ENCODE measurements at places on chromosomes 6 and 20.

DNA sequence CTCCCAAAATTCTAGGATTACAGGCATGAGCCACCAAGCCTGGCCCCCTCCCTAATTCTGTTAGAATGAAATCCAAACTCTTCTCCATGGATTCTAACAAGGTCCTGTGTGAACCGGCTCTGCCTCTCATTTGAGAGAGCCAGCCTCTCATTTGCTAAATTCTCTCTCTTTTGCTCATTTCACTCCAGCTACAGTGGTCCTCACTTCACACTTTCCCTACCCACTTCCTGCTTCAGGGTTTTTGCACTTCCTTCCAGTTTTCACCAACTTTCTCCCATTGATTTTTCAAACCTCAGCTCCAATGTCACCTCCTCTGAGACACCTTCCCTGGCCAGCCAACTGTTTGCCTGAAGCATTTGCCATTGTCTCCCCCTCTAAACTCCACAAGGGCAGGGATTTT lies 5.1 kb downstream of the COX4I2 start:
- DNase-seq: no peak

DNA sequence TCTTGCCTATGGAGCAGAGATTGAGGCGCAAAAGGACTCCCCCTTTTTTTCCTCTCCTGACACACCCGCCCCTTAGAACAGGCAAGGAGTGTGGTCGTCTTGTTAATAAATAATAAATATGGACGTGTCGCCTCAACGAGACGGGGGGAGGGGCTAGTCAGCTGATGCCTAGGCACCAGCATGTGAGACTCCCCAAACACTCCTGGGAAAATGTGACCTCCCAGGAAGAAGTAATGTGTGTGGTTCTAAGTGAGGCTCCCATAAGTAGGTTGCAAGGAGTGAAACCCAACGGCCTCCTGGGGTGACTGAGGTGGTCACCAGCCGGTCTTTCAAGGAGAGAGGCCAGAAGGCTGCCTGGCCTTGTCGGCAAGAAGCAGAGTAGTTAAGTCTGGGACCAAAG lies 1.1 kb upstream of the FAXC start:
- no peak for DNase-seq

DNA sequence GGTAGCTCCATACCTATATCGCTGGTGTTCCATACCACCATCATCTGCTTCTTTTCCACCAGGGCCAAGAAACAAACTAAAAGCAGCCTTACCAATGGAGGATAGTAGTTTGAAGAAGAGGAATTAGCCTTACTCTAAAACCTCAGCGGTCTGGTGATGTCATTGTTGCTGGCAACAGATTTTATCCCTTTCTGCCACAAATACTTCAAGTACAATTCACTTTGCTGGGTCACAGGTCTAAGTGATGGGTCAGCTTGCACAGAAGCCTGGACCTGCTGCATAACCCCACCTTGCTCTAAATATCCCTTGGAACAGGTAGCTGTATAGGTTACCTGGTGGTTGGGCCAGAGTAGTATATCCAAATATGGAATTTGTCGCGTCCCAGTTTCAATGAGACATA lies 53.2 kb upstream of the THEMIS start:
- DNase-seq: no peak

GRCh38 chr6:156775717-156776116 lies 1.5 kb upstream of the ARID1B start:
- no peak for DNase-seq

DNA sequence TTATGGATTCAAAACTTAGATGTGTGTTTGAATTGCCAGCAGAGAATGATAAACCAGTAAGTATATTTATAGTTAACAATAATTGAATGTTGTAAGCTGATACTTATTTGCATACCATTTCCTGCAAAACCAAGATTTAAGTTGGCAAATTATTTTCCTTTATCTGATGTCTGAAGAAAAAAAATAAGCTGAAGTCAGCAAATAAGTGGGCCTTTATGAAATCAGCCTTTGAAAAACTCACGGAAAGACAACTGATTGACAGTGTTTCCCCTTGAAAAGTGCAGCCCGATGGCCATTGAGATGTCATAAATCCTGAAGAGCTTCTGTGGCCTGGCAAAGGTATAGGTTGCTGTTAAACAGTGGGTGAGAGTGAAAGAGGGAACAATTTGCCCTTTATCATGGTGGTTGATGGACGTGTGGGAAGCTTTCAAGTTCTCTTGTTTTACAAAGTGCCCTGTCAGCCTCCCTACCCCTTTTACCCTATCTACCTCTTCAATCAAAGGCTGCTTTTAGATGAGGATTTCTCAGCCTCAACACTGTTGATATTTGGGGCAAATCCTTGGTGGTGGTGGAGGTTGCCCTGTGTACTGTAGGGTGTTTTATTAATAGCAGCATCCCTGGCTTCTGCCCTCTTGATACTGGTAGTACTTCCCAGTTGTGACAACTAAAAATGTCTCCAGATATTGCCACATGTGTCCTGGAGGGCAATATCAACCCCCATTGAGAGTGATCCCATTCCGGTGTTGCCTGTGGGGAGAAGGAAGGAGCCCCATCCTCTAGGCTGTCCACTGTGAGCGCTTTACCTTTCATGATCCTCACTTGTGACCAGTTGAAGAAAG lies 50.2 kb downstream of the VAPB start:
- no peak for DNase-seq

DNA sequence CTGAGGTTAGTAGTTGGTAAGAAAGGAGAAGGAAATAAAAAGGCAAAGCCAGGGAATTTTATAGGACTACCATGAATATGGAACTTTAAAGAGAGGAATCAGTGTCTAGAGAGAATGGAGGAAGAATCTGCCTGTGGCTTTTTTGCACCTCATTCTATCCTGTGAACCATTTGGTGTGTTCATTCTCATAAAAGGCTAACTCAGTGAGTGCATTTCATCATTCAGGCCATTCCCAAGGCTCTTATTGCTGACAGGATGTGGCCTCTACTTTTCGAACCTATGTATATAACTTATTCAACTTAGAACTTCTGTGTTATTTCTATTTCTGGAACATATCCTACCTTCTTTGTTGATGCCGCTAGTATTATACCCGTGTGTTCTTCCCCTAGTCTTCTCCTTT lies 27.1 kb downstream of the HSF2 start:
- no peak for DNase-seq

- no peak for DNase-seq
These were observed 27.7 kb downstream of the SNPH start for GRCh38 chr20:1293641-1294379.

DNA sequence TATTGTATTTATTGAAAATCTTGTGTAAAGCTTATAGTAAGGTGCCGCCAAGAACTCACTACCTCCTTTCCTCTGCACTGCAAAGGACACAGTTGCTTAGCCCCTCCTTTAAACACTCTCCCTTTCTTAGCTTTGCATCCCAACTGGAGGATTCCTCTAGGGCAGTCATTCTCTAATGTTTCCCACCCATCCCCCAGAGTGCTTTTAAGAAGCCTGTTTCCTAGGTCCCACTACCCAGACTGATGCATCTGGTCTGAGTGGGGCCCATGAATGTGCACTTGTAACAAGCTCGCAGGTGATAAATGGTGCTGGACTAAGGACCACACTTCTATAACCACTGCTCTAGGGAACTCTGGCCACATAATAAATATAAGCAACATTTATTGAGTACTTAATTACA lies 55.2 kb downstream of the B4GALT5 start:
- DNase-seq: no peak

- DNase-seq: no peak
These were observed 30.1 kb downstream of the GMDS start for GRCh38 chr6:2215342-2215741.

DNA sequence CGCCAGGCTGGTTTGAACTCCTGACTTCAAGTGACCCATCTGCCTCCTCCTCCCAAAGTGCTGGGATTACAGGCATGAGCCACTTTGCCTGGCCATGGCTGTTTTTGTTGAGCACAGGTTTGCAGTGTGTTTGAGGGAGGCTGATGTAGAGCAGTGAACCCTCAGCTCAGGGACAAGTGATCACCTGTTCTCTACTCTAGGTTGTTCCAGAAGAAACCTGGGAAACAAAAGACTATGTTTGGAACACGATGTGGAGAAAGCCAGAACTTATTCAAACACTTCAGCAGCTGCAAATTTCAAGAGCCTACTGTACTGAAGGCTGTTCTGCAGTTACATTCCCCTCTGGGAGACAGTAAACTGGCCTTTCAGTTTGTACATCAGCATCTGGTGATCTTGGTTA lies 4.7 kb downstream of the TULP1 start:
- no peak for DNase-seq

DNA sequence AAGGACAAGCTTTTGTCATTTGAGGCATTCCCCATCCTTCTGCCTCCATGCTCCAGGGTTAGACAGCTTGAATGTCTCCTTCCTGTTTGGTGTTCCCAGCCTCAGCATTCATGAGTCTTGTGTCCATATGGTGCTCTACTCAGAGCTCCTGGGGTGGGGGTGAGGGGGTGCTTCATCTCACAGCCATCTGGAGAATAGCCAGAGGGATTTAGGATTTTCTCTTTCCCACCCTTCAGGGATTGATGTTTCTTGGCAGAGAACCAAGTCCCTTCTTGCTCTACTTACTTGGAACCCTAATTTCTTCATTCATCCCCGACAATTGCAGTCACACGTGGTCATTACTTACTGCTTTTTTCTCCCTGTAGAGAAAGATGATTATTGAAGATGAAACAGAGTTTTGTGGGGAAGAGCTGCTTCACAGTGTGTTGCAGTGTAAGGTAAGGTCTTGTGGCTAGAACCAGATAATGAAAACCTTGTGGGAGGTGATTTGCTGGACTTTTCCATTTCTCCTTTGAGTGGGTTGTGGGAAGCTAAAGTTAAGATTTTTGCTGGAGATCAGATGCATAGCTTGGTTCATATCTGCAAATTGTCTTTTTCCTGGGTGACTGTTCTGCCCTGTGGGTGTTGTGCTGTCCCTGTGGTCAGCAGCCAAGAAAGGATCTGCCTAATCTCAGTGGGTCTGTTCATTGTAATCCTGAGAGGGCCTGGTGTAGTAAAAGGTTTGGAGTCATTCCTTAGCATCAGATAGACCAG lies 18.6 kb downstream of the CMTR1 start:
- no peak for DNase-seq

GRCh38 chr6:2979819-2980464 lies 8.6 kb upstream of the SERPINB6 start:
- DNase-seq: no peak

DNA sequence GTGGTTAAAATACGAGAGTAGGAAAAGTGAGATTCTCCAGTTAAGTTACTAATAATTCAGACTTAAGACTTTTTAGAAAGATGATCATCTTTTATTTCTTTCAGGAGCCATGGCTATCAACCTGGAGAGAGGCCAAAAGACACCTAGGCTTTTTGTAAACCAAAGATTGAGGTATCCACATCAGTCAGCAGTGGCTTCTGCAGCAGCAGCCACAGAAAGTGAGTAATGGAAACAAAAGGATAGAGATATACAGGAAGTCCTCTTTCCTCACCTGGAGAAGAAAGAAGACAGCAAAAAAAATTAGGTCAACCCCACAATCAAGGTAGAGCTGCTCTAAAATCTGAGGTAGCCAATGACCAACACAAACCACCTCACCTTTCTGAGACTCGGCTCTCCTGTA lies 22.7 kb upstream of the TRIM39 start:
- no peak for DNase-seq

DNA sequence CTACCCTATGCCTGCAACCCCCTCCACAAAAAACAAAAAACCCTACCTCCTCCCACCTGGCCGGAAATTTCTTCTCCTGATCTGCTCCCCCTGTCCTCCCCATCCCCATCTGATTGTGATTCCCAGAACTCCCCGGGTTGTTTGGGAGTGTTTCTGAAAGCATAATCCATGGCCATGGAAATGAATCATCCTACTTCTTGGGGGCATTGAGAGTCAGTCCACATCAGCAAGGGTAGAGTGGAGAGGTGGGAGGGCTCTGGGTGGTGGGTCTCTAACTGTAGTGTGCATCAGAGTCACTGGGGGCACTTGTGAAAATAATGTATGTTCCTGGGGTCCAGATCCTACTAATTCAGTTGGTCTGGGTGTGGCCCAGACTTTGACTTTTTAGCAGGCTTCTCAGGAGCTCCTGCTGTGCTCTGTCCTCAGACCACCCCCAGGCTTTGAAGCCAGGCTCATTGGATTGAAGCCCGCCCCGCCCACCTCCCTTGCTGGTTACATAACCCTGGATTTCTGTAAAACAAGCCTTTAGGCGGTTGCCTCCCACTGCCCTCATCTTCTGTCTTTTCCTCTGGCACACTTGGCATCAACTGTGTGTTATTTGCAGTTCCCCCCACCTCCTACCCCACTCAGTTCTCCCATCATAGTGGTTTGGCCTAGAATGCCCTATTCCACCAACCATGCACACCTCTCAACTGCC lies 10.5 kb downstream of the PIGT start:
- DNase-seq: no peak

DNA sequence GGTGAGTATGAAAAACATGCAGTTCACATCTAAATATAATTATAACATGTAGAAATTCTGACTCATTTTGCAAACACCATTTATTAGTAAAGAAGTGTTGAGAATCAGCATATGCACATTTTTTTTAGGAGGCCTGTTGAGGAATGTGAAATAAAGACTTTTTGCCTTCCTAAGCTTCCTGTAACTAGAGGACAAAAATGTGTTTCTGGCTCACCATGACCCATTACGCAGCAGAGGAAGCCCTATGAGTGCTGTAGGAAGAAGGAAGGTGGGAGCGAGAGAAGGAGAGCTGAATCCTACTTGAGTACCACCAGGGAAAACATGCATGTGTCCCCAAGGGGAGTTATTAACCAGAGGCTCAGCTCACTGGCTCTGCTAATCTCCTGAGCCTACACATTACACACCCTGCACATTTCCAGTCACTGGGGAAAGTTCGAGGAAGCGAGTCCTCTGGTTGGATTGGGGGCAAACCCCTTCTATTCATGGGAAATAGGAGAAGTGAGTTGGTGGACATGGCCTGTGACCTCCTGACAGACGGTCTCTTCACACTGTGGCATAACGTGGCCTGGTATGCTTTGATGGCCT lies 540.5 kb upstream of the JAG1 start:
- no peak for DNase-seq

- no peak for DNase-seq
These were observed 12.0 kb upstream of the TXNDC5 start for GRCh38 chr6:7922596-7922995.

DNA sequence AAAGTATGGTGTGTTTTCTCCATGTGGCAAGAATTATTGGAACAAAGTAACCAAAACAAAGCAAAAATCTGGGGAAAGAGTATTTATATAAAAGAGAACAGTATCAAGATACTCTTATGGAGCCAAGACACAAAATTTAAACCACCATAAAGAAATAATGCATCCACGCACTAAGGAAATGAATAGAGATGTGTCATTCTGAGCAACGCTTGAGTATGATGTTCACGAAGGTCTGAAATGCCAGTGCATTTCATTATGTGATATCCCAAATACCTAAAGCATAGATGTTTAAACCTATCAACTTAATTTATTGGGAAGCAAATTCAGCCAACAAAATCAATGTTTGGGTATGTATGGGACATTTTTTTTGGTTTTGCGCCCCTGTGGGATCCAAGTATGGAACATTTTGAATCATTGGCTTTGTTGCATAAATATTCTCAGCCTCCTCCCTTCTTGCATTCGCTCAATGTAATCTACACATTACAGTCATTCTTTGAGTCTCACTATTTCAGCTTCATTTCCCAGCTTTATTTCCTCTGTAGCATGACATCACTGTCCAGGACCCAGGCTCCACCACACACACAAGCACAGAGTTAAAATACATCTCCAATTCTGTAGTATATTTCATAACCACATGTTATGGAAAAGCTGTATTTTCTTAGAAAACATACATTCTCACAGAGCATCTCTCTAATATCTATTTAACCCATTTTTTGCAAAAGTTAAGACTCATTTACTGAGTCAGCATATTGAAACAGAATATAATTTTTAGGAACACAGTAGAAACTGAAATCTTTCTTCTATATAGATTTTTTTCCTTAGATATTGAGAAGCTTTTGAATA lies 11.6 kb upstream of the MOXD1 start:
- no peak for DNase-seq

- no peak for DNase-seq
These were observed 85.6 kb downstream of the MYB start for GRCh38 chr6:135266675-135267074.
